Small intestine (tissue), 16 donors: ENCODE measurements at places on chromosomes 1 and 21.
A peak's percentile ranks its signal among the peaks of the same experiment; 100 is the strongest.

DNA sequence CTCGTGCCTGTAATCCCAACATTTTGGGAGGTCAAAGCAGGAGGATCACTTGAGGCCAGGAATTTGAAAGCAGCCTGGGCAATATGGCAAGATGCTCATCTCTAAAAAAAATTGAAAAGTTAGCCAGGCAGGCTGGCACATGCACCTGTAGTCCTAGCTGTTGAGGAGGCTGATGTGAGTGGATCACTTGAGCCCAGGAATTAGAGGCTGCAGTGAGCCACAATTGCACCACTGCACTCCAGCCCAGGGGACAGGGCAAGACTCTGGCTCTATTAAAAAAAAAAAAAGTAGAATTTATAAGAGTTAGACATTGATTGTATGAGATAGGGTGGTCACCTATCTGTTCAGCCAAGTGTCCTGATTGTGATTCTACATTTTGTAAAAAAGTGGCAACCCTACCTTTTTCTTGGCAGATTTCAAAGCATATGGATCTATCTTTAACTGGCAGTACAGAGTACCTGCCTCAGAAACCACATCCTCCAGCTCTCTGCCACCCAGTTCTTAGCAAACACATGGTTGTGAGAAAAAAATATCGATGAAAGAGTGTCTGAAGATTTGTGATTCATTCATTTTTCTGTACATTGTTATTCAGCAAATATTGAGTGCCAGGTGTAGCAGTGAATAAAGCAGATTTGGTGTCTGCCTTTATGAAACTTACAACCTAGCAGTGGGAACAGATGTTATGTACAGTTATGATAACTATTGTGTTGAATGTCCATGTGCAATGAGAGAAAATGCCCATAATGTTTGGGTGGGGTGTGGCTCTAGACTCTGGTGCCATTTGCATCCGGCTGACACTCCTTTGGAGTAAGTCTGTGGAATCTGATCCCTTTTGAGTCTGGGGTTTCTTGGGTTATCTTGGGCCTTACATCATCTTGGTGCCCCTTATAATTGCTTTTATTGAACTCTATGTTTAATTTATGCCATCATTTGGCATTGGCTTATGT lies 82.5 kb downstream of the ST3GAL3 start:
- no peak for DNase-seq

DNA sequence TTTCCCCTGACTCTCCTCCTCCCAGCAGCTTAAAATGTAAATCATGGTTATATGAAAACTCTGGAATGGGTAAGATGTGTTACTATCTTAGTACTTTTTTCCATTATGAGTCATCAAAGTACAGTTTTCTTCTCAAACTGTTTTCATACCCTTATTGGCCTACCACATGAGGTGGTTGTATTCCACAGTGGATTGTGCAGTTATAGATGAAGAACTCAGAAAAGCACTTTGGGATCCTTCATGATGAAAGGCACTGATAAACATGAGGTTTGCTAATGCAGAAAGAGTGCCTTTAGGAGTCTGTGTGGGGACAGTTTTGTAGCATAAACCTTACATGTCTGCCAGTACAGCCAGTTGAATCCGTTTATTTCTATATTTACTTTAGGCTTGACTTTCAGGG lies 32.0 kb upstream of the MYOCOS start:
- no peak for DNase-seq

DNA sequence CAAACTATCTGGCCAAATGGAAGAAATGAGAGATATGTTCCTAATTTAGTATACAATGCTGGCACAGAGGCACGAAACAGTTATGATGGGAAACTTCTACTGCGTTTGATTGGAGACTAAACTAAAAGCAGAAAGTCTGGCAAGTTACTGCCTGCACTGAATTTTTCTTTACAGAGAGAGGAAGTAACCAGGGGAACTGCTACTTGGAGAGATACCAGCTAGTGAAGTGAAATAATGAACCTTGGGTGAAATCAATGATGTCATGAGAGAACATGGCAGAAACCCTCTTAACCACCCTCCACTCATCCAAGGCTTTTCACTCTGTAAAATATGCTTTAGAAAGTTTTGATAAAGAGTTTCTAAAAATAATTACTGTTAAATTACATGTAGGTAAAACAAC lies 29.3 kb downstream of the NIBAN1 start:
- DNase-seq, result no peak

DNA sequence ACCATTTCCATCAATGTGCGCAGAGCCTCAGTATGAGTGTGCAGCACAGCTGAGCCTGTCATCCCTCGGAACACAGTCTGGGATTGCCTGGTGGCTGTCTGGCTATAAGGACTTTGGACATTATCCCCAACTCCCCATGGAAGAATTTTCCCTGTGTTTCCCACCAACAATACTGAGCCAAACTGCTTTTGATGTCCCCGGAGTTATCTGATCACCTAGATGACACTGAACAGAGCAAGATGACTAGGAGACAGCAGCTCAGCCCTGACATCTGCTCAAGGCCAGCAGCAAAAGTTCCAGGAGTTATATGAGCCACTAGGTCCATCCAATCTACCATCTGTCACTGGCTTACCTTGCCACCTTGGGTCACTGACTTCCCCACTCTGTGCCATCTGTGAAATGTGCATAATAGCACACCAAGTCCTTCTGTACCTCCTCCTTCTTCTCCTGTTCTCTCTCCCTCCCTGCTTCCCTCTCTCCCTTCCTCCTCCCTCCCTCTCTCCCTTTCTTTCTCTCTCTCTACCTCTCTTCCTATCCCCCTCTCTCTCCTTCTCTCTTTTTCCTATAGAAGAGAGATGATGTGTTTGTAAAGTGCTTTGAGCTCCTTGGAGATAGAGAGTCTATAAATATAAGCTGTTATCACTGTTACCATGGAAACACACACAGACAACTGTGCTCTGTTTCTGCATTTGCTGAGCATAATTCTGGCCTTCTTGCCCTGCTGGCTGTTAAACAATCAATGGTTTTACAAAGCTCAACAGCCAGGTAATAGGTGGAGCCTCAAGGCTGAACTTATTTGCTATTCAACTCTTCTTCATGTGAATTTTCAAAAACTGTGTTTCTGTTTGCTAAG lies 19.7 kb upstream of the ATP1B1 start:
- peak; percentile 85 for DNase-seq
